ENCODE measurements at places on chromosomes 3 and 15.

GRCh38 chr3:52403271-52403841 is 41.5 kb downstream of the SEMA3G start:
- DNase-seq: no peak

- no peak for DNase-seq
Observed at GRCh38 chr3:1734494-1735122, 364.1 kb upstream of the CNTN4 start.

DNA sequence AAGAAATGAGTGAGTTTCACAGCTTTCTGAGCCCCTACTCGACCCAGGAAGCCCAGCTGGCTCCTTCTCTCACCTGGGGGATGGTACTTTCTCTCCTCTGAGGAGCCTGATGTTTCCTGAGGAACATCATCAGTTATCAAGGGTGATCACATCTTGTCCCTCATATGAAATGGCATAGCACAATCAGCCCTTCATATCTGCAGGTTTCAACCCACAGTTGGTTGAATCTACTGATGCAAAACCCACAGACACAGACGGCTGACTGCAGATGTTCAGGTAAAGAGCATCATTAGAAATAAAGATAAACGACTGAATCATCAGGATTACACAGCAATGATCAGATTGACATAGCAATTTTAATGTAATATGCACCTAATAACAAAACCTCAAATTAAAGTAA is 93.6 kb upstream of the OSTN start:
- DNase-seq: no peak

DNA sequence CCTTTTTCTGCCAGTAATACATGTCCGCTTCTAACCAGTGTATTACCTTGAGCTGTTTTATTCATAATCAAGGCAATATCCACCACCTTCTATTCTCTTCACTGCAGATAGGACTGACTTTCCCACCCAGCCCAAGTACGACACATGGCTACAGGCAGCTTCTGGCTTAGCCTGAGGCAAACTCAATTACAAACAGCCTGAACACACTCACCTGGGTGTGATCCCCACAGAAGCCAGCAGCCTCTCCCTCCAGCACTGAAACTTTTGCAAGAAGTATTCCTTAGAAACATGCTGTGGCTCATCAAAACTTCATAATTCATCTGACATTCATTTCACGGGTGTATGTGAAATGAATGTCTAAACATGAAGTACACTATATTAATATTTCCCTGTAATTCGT is 13.5 kb upstream of the KCNMB3 start:
- no peak for DNase-seq

DNA sequence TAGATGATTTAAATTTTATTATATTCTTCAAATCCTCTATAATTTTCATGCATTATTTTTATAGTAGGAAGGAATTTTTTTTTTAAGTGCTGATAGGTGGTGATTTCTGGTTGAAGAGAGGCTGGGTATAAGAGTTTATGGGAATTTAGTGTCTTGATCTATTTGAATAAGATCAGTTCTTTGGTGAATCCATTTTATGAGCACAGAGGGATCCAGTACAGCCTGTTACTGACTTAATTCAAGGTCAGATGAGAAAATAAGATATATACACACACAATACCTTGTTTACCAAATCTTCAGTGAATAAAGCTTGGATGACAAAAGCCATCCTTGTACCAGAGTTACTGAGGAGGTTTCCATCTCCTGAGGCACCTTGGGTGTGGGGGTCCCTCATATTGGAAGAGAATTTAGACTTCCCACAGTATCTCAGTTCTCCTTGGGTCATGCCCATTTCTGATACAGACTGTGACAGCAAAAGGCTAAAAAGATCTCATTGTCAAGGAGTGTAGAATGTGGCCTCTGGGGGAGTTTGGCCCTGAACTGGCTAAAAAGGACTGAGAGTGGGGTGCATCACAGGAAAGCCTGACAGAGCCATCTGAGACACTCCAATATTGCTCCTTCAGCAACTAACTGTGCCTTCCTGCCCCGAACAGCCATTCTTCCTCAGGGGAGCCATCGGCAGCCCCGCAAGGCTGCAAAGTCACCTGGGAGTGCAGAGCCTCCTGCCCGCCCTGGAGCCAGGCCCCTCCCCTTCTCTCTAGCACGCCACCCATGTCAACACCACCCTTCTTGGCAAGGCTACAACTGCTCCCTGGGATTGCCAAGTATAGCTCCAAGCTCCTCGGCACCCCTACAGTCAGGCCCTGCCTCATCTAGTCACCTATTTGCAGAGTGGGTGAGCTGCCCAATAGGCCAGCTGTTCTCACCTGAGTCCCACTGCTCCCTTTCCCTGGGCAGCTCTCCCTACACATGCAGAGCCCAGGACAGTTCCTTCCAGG is 43.1 kb upstream of the HACD2 start:
- DNase-seq: no peak

DNA sequence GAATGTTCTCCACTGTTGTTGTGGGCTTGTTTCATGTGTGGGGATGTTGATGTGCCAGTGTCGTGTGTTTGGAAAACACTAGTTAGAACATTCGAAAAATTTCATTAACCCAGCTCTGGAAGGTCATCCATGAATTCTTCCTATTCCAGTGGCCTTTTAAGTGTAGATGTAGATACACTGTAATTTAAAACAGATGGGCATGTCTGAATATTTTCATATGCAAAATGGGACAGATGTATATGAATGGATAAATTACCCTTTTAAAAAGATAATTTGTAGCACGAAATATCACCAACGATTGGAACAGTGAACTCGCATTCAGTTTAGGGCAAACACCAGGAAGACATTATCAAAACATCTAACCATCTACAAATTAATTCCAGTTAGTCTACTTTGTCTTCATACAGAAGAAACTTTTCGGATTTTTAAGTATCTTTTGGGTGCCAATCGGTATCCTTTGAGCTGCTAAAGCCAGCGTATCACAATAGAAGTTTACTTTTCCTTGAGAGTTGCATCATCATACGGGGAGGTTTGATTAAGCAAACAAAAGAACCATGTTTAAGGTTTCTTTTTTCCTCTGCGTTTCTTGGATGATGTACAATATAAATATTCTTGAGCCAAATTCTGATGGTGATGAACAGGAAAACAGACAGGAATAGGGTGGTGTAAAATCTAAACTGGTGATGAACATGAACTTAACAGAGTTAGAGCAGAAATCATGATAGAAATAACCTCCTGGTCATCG is 528.1 kb downstream of the FOXP1 start:
- DNase-seq: no peak

GRCh38 chr3:46586738-46587246 is 20.7 kb upstream of the LRRC2 start:
- DNase-seq: no peak

GRCh38 chr3:104604326-104605010 is 762.2 kb upstream of the ALCAM start:
- no peak for DNase-seq

GRCh38 chr3:197798863-197799262 is 7.8 kb downstream of the LRCH3 start:
- DNase-seq: no peak

- no peak for DNase-seq
Observed at GRCh38 chr15:57797110-57797509, 90.6 kb downstream of the POLR2M start.

GRCh38 chr3:130992344-130992743 is 34.3 kb downstream of the ASTE1 start:
- DNase-seq: no peak

DNA sequence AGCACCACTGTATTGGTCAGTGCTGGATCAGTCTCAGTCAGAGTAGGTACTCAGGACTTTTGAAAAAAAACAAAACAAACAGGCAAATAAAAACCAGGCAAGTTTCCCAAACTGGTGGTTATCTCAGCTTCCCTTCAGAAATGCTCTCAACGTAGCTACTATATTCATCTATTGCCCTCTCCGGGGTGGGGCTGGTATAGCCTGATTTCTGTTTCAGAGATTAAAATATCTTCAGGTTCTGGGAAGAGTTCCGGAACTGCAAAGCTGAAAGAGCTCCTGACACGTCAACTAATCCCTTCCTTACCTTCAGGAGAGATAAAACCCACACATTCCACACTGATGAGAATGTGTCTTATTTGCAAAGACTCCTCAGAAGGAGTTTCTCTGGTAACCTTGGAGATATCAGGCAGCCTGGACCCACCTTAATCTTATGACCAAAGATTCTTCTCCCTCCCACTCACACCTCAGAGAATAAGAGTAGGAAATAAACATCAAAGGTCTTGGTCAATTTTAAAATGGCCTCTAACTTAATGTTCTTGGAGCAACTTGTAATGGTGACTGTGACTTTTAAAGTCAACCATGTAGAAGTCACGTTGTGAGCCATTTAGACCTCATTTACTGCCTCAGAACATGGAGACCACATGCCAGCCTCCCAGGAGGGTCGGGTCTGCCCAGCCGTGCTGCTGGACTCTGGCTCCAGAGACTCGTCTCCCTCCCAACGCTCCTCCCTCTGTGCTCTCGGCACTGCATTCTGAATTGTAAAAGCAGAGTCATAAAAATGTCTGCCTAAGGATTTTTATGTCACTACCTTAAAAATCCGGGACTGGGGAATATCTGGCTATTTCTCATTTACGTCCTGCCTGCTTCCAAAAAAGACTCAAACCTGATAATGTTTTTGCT is 53.8 kb downstream of the CDCP1 start:
- no peak for DNase-seq

All from retina (tissue), 1 donor.